ENCODE measurements at places on chromosomes 5 and 9.

GRCh38 chr5:135129307-135129706, 95.3 kb upstream of the PITX1 start:
- DNase-seq, result no peak

DNA sequence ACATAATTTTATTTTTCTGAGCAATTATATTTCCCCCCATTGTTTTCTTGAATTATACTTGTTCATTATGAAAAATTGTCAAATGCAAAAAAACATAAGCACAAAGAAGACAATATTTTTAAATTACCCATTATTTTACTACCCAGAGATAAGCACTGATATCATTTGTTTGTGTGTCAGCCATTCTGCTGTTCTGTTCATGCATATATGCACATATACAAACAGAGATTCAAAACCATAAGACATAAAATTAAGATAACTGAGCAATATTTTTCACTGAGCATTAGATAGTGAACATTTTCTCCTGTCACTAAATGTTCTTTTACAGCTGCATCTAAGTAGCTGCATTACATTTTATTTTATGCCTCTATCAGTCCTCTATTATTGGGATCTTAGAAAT, 35.6 kb downstream of the PAM start:
- no peak for DNase-seq

- no peak for DNase-seq
Measured at GRCh38 chr9:96510258-96510657, 60.3 kb downstream of the HABP4 start.

DNA sequence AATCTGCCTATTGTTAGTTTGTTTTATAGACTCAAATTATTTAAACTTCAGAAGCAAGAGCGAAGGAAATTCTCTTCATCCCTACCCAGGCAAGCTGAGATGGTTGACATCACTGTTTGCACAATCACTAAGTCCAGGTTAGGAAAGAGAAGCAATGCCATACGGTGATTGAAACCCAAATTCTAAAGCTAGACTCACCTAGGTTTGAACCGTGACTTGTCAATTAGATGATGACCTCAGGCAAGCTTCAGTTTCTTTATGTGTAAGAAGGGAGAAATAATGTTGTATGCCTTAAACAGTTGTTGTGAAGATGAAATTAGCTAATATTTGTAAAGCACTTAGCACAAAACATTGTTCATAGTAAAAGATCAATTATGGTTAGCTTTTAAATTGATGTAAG, 96.5 kb upstream of the ANKRD55 start:
- DNase-seq, result no peak

GRCh38 chr5:19241690-19242089, 746.3 kb downstream of the CDH18 start:
- DNase-seq, result no peak

DNA sequence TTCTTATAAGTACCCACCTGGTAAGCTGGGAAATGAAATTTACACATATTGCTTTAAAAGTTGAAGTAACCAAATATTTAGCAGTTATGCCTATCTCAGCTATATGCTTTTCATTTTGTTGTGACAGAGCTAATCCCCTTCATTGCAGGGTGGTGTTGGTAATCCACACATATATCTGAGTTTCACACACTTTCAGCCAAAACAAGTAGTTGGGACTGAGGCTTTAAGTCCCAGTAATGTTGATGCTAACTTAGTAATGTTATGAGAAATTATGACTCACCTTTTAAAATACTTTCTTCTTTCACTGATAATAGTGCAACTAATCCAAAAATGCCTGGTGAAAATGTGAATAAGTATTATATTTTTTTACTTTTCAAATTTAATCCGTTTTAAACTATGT, 19.2 kb upstream of the RICTOR start:
- DNase-seq, result no peak

- DNase-seq, result no peak
Measured at GRCh38 chr9:18167733-18168132, 306.2 kb upstream of the ADAMTSL1 start.

- no peak for DNase-seq
Measured at GRCh38 chr9:92590377-92590776, 54.6 kb upstream of the ECM2 start.

- DNase-seq, result no peak
Measured at GRCh38 chr9:108186642-108187395, 669.0 kb downstream of the ACTL7B start.

- no peak for DNase-seq
Measured at GRCh38 chr5:89303033-89303480, 420.1 kb upstream of the MEF2C start.

- DNase-seq, result no peak
Measured at GRCh38 chr9:10265153-10265631, 347.6 kb downstream of the PTPRD start.

DNA sequence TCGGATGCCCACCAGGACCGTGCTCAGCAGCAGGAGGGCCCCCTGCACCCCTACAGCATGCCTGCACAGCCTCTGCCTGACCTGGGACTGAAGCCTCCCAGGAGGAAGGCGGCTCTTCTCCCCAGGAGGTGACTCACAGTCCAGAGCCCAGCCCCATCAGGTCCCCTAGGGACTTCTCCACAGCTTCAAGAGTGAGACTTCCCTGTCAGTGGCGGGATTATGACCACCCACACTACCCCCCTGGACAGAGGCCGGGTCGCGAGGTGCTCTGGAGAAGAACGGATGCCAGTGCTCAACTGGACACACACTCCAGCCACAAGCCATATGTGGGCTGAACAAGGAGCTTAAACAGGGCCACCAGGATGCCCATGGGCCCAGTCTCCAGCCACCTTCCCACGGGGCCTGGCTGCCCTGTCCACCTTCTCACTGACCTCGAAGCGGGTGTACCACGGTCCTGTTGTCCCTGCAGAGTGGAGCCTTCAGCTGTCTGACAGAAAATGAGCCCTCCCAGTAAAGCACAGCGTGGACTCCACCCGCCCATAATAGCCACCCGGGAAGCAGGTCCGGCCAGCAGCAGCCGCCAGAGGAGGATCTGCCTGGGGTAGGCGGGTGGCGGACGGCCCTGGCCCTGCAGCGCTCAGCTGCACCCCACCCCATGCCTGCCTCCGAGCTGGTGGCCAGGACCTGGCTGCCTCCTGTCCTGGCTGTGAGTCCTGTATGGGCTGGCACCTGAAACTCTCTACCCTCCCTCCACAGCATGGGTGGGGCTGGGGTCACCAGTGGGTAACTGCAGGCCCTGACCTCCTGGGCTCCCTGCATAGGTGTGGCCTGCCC, 54.7 kb downstream of the SEMA4D start:
- no peak for DNase-seq

DNA sequence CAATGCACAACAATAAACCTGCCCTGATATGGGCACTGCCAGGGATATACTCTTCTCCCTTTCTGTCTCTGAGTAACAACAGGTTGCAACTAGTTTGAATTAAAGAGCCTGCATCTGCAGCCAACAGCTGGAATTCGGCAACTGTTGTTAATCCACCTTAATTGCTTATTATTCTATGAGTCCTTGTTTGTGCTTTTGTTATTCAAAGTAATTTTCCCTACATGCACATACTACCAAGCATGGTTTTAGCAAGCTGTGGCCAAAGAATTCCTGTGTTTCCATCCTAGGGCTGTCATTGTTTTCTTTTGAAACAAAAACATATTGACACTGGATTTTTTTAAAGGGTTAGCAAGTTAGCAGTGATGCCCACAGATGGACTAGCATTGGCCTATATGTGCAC, 171.5 kb downstream of the EFNA5 start:
- no peak for DNase-seq

- no peak for DNase-seq
Measured at GRCh38 chr5:64384765-64385164, 121.0 kb upstream of the RGS7BP start.

- DNase-seq, result no peak
Measured at GRCh38 chr9:122394265-122395125, 23.7 kb downstream of the PTGS1 start.

DNA sequence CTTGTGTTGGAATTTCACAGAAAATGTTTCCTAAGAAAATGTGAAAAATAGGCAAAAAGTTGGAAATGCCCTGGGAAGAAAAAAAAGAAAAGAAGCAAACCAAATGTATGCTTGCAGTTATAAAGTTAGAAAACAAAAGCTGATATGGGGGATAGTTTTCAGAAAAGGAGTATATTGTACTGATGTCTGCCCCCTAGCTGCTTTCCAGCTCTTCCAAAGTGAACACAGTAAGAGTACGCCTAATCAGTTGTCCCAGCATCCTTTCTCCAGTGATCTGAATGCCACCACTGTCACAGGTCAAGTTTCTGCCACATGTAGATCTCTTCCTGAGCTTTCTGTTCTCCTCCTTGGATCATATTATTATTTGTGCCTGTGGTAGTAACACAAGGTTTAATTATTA, 5.8 kb downstream of the TYRP1 start:
- no peak for DNase-seq

DNA sequence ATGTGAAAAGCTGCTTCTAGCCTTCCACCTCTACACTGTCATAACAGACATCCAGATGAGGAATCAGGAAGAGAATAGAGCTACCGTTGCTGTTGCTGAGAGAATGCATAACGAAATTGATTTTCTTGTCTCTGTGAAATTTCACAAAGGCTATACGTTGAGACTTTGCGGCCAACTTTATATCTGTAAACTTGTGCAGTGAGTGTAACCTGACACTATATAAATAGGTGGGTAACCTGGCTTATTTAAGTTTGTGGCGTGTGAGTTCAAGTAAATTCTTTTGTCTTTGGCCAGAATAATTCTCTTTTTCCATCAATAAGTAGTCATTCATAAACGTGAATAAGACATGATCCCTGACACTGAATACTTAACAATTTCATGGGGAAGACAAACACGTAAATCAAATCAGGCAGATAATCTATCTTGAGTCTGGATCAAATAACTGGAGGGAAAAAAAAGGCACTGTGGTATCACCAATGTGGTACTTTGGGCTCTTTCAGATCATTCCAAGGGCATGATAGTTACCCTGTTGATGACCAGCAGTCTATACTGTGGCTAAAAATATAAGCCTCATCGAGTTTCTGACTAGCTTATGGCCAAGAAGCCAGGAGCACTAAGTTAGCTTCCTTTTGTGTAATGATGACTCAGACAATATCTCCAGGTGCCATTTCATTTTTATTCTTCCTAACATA, 98.2 kb upstream of the RASA1 start:
- no peak for DNase-seq

GRCh38 chr5:147688656-147689356, 93.7 kb downstream of the JAKMIP2 start:
- DNase-seq, result no peak

All from Panc1 (cell line).